ENCODE measurements at places on chromosomes 6 and 20. TPM values are rescaled to one million over a fixed set of nuclear protein-coding genes. Genes with fewer than 3 reads are reported as not detected.

The RAET1L gene
- total RNA-seq = not detected

GRCh38 chr6:158799051-158799792, 19.9 kb downstream of the EZR start:
- H3K36me3 ChIP-seq = no peaks in the 10 kb centered on the region
- H3K27me3 ChIP-seq = no peaks in the 10 kb centered on the region
- no peak overlapping the region for H3K4me3 ChIP-seq

DNA sequence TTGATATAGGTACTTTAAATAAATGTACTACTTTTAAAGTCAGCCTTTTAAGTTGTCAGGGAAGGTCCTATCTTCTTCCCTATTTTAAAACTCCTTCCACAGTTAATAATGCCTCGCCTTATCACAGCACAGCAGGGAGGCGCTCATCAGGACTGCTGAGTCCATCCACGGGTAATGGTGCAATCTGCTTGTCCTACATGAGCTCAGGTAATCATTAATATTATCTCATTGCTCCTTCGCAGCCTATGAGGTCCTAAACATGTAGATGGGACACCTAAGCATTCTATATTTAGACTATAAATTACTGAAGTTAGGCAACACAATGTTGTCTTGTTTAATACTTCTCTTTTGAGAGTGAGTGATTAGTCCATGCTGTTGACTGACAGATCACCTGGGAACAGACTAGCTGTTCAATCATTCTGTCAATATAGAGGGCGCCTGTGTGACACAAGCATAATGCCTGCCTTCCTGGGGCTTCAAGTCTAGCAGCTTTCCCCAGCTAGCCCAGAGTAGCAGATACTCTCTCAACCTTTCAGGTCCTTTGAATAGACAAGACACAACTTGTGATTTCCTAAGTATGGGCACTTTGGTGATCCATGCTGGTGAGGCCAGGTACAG, 91.0 kb downstream of the FYN start:
- H3K27ac ChIP-seq = no peak overlapping the region
- no peak for DNase-seq
- H3K27me3 ChIP-seq = no peaks in the 10 kb centered on the region

The BMP6 gene
- 8.4 TPM for total RNA-seq

- H3K4me3 ChIP-seq = no peak overlapping the region
- H3K36me3 ChIP-seq = no peaks in the 10 kb centered on the region
- peaks cover 8% of the 10 kb centered on the region for H3K4me1 ChIP-seq
Measured at GRCh38 chr6:125658136-125658535, 91.3 kb upstream of the HEY2 start.

GRCh38 chr6:48183178-48183577, 72.2 kb upstream of the PTCHD4 start:
- H3K4me1 ChIP-seq = no peaks in the 10 kb centered on the region
- H3K36me3 ChIP-seq = no peaks in the 10 kb centered on the region
- H3K27ac ChIP-seq = no peak overlapping the region
- DNase-seq = no peak
- no peaks in the 10 kb centered on the region for H3K27me3 ChIP-seq

DNA sequence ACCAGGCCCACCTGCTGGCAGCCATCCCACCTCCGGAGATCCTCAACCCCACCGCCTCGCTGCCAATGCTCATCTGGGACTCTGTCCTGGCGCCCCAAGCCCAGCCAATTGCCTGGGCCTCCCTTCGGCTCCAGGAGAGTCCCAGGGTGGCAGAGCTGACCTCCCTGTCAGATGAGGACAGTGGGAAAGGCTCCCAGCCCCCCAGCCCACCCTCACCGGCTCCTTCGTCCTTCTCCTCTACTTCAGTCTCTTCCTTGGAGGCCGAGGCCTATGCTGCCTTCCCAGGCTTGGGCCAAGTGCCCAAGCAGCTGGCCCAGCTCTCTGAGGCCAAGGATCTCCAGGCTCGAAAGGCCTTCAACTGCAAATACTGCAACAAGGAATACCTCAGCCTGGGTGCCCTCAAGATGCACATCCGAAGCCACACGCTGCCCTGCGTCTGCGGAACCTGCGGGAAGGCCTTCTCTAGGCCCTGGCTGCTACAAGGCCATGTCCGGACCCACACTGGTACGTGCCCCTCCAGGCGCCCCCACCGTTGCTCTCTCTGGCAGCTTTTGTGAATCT, 1.1 kb downstream of the SNAI1 start:
- peak overlapping the region; percentile 58 for H3K4me3 ChIP-seq
- peak overlapping the region; percentile 53 for H3K27ac ChIP-seq
- no peaks in the 10 kb centered on the region for H3K27me3 ChIP-seq

- peaks cover 16% of the 10 kb centered on the region for H3K4me1 ChIP-seq
- peaks cover 28% of the 10 kb centered on the region for H3K36me3 ChIP-seq
- H3K27ac ChIP-seq = no peak overlapping the region
- DNase-seq = no peak
Measured at GRCh38 chr6:18210707-18211106, 53.6 kb downstream of the DEK start.

- no peak for DNase-seq
- H3K27me3 ChIP-seq = no peaks in the 10 kb centered on the region
- no peak overlapping the region for H3K27ac ChIP-seq
- no peaks in the 10 kb centered on the region for H3K36me3 ChIP-seq
- no peak overlapping the region for H3K4me3 ChIP-seq
- H3K4me1 ChIP-seq = peaks cover 8% of the 10 kb centered on the region
Measured at GRCh38 chr6:127026247-127026646, 92.2 kb upstream of the RSPO3 start.

The ULBP1 gene
- not detected for total RNA-seq

DNA sequence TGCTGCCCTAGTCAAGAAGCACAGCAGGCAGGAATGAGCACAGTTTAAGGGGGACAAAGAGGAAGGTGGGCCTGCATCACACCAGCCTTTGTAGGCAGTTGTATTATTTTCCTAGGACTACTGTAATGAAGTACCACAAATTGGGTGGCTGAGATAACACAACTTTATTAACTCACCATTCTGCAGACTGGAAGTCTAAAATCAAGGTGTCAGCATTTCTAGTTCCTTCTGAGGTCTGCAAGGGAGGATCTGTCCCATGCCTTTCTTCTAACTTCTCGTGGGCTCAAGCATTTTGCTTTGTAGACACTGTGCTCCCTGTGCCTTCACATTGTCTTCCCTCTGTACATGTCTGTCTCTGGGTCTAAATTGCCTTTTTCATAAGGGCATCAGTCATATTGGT, 488.5 kb upstream of the JARID2 start:
- no peak overlapping the region for H3K4me3 ChIP-seq
- H3K27me3 ChIP-seq = no peaks in the 10 kb centered on the region
- no peaks in the 10 kb centered on the region for H3K36me3 ChIP-seq
- no peak for DNase-seq
- H3K4me1 ChIP-seq = no peaks in the 10 kb centered on the region

DNA sequence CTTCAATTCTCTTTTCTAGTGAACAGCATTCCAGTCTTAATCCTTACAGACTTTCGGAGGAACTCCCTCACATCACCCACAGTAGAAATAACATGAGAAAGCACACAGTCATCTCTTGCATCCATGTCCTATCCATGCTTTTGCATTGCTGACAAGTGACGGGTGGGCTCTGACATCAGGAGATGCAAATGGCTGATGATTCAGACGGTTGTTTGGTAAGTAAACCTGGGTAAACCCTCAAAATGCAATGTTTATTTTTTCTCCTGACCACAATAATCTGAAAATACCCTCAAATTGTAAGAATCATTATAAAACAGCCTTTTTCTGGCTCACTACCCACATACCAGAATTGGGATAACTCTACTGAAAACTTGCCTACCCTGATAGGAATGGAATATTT, 792.0 kb downstream of the MAFB start:
- DNase-seq = no peak
- H3K4me1 ChIP-seq = no peaks in the 10 kb centered on the region
- no peak overlapping the region for H3K27ac ChIP-seq
- H3K4me3 ChIP-seq = no peak overlapping the region
- H3K36me3 ChIP-seq = no peaks in the 10 kb centered on the region
- H3K27me3 ChIP-seq = no peaks in the 10 kb centered on the region

- H3K27ac ChIP-seq = no peak overlapping the region
- H3K36me3 ChIP-seq = peaks cover 38% of the 10 kb centered on the region
- no peak for DNase-seq
- no peaks in the 10 kb centered on the region for H3K4me1 ChIP-seq
- no peak overlapping the region for H3K4me3 ChIP-seq
- H3K27me3 ChIP-seq = no peaks in the 10 kb centered on the region
Measured at GRCh38 chr20:32855387-32855786, 3.3 kb upstream of the EFCAB8 start.

DNA sequence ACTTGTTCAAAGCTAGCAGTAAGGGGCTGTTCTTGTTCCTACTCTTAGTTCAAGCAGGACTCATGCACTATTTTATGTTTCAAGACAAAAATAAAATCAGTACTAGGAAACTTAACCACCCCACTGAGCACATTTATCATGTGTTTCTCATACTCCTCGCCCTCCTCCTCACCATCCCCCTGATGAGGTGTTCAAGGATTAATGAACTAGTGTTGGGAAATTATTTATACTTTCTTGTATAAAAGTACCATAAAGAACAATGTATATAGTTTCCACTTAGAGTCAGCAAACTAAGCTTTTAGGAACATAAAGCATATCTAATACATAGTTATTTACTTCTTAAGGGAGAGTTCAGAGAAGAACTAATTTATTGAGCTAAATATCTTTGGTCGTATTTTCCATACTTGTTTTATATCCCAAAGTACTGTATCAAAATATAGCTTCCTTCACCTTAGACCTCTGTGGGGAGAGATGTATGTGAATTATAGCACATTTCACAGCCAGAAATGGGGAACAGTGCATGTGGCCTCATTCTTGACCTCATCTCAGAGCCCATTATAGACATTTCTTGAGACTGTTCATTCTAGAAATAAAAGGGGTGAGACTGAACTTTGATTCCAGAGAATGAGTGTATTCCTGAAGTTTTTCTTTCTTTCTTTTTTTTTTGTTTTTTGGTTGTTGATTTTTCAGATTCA, 326.5 kb upstream of the MAP3K7 start:
- H3K4me3 ChIP-seq = no peak overlapping the region
- no peaks in the 10 kb centered on the region for H3K36me3 ChIP-seq
- no peaks in the 10 kb centered on the region for H3K4me1 ChIP-seq
- H3K27me3 ChIP-seq = peaks cover 6% of the 10 kb centered on the region
- no peak overlapping the region for H3K27ac ChIP-seq

The FHL5 gene
- total RNA-seq = 33.7 TPM

- H3K4me1 ChIP-seq = no peaks in the 10 kb centered on the region
- DNase-seq = no peak
- H3K36me3 ChIP-seq = no peaks in the 10 kb centered on the region
- no peak overlapping the region for H3K4me3 ChIP-seq
Measured at GRCh38 chr6:5278565-5279120, 17.3 kb downstream of the FARS2 start.

DNA sequence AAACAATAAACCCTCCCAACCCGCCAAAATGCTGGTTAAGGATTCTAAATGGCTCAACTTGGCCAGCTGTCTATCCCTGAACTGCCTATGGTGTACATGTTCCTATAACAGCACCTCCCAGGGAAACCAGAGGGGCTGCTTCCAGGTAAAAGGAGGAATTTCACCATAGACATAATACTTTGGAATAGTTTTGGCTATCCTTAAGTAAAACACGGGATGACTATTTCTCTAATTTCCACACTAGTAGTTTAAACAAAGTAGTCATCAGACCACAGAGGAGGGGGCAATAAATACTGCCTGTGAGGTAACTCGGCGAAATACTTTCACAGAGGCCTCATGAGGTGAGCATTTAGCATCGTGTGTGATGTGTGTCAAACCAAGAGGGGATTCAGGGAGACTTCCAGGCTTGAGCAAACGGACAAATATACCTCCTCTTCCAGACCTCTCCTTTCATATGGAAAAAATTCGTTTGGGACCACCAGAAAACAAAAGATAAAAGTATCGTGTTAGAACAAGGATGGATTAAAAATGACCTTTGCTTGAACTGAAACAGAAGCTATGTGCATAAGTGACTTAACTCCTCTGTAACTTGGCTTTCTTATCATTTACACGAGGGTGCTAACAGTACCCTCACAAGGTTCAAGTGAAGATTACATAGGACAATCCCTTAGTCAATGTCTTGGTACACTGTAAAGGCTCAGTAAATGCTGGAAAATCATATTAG, 1.0 kb upstream of the XRN2 start:
- no peaks in the 10 kb centered on the region for H3K36me3 ChIP-seq
- no peak for DNase-seq
- H3K27me3 ChIP-seq = peaks cover 15% of the 10 kb centered on the region
- H3K4me3 ChIP-seq = peak overlapping the region; percentile 97

DNA sequence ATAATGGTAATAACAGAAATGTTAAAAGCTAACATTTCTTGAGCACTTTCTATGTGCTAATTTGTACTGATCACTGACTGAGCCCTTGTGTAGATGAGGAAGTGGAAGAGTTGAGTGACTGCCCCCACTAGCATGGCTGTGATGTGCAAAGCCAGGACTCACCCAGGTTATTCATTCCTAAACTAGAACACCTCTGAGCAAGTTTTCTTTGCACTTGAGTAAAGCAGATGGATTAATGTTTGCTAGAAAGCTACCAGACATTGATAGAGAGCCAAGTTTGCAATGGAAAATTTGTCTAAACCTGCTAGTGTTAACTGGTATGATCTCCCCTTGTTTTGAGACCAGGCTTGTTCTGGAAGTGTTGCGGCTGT, 467.4 kb upstream of the PLCB4 start:
- no peak overlapping the region for H3K27ac ChIP-seq
- H3K36me3 ChIP-seq = no peaks in the 10 kb centered on the region
- no peaks in the 10 kb centered on the region for H3K27me3 ChIP-seq

DNA sequence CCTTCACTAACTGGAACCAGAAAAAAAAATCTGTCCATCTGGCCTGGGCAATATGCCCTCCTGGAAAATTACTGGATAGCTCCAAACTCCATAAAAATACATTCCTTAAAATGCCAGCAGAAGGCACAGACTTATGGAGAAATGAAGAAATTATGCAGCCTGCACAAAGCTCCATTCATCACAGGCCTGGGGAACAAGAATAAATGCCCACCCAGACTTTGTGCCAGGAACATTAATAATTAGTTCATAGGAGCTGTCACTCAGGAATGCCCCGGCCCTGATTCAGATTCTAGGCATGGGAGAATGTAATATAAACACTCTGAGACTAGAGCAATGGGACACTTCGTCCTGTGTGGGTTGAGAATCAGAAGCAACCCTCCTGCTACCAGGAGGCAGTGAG, 199.3 kb downstream of the OTOR start:
- H3K27ac ChIP-seq = peak overlapping the region; percentile 61
- H3K27me3 ChIP-seq = no peaks in the 10 kb centered on the region
- no peak overlapping the region for H3K4me3 ChIP-seq
- no peak for DNase-seq
- peaks cover 19% of the 10 kb centered on the region for H3K4me1 ChIP-seq

The RCAN2 gene
- total RNA-seq = 43.6 TPM

- no peaks in the 10 kb centered on the region for H3K27me3 ChIP-seq
- peak overlapping the region; percentile 100 for H3K27ac ChIP-seq
- peak overlapping the region; percentile 97 for H3K4me3 ChIP-seq
- peak; percentile 92 for DNase-seq
- H3K4me1 ChIP-seq = peaks cover 28% of the 10 kb centered on the region
Measured at GRCh38 chr6:63571361-63572043, 778 bp upstream of the LOC128125822 start.

DNA sequence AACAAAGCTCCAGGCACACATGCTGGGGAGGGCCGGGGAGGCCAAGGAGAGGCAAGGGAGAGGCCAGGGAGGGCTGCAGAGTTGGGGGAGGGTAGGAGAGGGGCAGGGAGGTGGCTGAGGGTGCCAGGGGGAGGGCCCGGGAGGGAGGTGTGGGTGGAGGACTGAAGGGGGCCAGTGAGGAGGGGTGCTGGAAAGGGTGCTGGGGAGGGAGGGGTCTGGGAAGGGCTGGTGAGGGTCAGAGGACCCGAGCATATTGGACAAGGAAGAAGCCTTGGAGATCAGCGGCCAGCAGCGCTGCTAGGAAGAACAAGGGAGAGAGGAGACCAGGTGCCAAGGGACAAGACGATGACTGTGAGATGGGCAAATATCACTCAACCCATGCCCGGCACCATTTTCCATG, 49.7 kb upstream of the GPR31 start:
- no peak for DNase-seq
- no peak overlapping the region for H3K27ac ChIP-seq
- H3K4me1 ChIP-seq = peaks cover 4% of the 10 kb centered on the region
- H3K27me3 ChIP-seq = no peaks in the 10 kb centered on the region
